ENCODE measurements at places on chromosomes 5 and 9. TPM values are rescaled to one million over a fixed set of nuclear protein-coding genes. Genes with fewer than 3 reads are reported as not detected.

The PDE4D gene
- 23.9 TPM for total RNA-seq

The PRRX2 gene
- 4.9 TPM for total RNA-seq

DNA sequence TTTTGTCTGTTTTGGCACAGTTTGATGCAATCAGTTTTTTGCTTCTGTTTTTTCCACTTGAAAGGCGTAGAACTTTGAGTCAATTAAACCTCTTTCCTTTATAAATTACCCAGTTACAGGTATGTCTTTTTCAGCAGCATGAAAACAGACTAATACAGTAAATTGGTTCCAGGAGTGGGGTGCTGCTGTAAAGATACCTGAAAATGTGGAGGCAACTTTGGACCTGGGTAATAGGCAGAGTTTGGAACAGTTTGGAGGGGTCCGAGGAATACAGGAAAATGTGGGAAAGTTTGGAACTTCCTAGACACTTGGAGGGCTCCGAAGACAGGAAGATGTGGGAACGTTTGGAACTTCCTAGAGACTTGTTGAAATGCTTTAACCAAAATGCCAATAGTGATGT is 2022.2 kb downstream of the MAT2B start:
- H3K36me3 ChIP-seq = no peaks in the 10 kb centered on the region
- no peak overlapping the region for H3K27ac ChIP-seq
- H3K4me3 ChIP-seq = no peak overlapping the region
- H3K27me3 ChIP-seq = no peaks in the 10 kb centered on the region

- no peak for DNase-seq
- H3K4me1 ChIP-seq = peaks cover 20% of the 10 kb centered on the region
- H3K36me3 ChIP-seq = no peaks in the 10 kb centered on the region
- no peaks in the 10 kb centered on the region for H3K27me3 ChIP-seq
- no peak overlapping the region for H3K27ac ChIP-seq
- no peak overlapping the region for H3K4me3 ChIP-seq
Measured at GRCh38 chr9:108549184-108549583, 306.6 kb downstream of the ACTL7B start.

The LMX1B gene
- 0.17 TPM for total RNA-seq

GRCh38 chr9:112819635-112820496 is 69.3 kb downstream of the SNX30 start:
- peaks cover 12% of the 10 kb centered on the region for H3K36me3 ChIP-seq
- H3K4me1 ChIP-seq = peaks cover 37% of the 10 kb centered on the region
- H3K27ac ChIP-seq = peak overlapping the region; percentile 86
- no peak overlapping the region for H3K4me3 ChIP-seq

- peaks cover 7% of the 10 kb centered on the region for H3K4me1 ChIP-seq
- DNase-seq = peak; percentile 59
- H3K27me3 ChIP-seq = peaks cover 8% of the 10 kb centered on the region
- peaks cover 4% of the 10 kb centered on the region for H3K36me3 ChIP-seq
- H3K4me3 ChIP-seq = no peak overlapping the region
- no peak overlapping the region for H3K27ac ChIP-seq
Measured at GRCh38 chr5:178509491-178510057, 80.6 kb downstream of the COL23A1 start.

- H3K27me3 ChIP-seq = no peaks in the 10 kb centered on the region
- no peak for DNase-seq
- H3K4me1 ChIP-seq = no peaks in the 10 kb centered on the region
- no peaks in the 10 kb centered on the region for H3K36me3 ChIP-seq
Measured at GRCh38 chr9:17116400-17116837, 18.4 kb upstream of the CNTLN start.

DNA sequence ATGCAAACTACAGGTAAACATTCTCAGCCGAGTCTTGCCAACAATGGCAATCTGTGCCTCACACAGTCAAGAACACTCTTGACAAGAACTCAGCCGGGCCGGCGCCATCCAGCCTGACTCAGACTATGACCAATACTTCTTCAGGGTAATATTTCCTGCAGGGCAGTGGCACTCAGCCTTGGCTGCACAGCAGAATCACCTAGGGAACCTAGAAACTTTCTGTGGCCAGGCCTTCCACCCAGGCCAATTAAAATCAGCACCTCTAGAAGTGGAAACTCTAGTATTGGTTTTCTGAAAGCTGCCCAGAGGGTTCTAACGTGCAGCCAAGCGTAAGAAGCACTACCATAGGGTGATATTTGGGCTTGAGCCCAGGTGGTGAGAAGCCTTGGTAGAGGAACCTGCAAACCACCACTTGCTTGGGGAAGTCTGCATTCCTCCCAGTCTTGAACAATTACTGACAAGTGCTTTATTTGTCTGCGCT is 120.6 kb downstream of the TTLL11 start:
- peaks cover 7% of the 10 kb centered on the region for H3K4me1 ChIP-seq
- H3K27ac ChIP-seq = no peak overlapping the region
- no peak overlapping the region for H3K4me3 ChIP-seq
- peaks cover 3% of the 10 kb centered on the region for H3K36me3 ChIP-seq
- no peak for DNase-seq

GRCh38 chr5:83964271-83964670 is 243.6 kb upstream of the HAPLN1 start:
- peak overlapping the region; percentile 5 for H3K27ac ChIP-seq
- peaks cover 36% of the 10 kb centered on the region for H3K4me1 ChIP-seq
- peaks cover 7% of the 10 kb centered on the region for H3K36me3 ChIP-seq
- no peak overlapping the region for H3K4me3 ChIP-seq
- H3K27me3 ChIP-seq = no peaks in the 10 kb centered on the region

- no peak for DNase-seq
- no peaks in the 10 kb centered on the region for H3K36me3 ChIP-seq
- H3K4me3 ChIP-seq = no peak overlapping the region
Measured at GRCh38 chr5:125336401-125336800, 590.0 kb upstream of the ZNF608 start.

The SMIM33 gene
- not detected for total RNA-seq

DNA sequence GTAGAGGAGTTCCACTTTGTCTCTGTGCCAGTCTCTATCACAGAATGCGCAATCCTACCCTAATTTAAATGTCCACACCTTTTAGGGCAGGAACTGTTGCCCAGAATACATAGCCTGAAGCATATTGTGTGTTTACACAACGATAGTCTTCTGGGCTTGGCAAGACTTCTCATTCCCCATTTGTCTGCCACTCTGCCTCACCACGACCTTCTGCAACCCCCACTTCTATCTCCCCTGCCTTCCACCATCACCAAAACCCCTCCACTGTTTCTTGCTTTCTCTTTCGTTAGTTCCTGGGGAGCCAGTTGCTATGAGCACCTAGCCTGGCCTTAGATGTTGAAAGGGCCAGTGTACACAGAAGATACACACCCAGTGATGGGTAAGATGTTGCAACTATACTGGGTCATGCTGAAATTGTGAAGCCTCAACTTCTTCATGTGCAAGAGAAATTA is 883 bp upstream of the RNF145 start:
- peak overlapping the region; percentile 87 for H3K4me3 ChIP-seq
- no peaks in the 10 kb centered on the region for H3K27me3 ChIP-seq
- H3K27ac ChIP-seq = peak overlapping the region; percentile 3
- no peaks in the 10 kb centered on the region for H3K36me3 ChIP-seq

The MACIR gene
- 16.9 TPM for total RNA-seq

The RXRA gene
- 28.2 TPM for total RNA-seq

The SLC45A2 gene
- total RNA-seq = not detected

- H3K36me3 ChIP-seq = no peaks in the 10 kb centered on the region
- no peak within 1 kb of the TSS for H3K27ac ChIP-seq
- DNase-seq = peak; percentile 73
- H3K4me1 ChIP-seq = peaks cover 9% of the 10 kb centered on the region
- H3K27me3 ChIP-seq = peaks cover 69% of the 10 kb centered on the region
Measured at GRCh38 chr9:10612641-10613398, at the start of gene PTPRD. PTPRD (minus strand) TSS chr9:10613002.

DNA sequence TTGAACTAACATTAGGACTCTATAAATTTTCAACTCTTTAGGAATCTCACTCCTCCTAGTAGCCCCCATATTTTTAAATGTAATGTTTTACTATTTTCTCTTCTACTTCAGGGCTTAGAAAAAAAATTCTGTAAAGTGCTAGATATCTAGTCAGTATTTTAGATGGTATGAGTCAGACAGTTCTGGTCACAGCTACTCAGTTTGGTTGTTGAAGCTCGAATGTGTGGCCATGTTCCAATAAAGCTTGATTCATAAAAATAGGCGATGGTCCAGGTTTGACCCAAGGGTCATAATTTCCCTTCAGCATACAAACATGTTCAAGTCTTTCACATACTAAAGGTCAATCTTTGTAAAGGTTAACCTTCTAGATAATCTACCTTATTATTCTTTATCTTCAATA is 566.0 kb upstream of the CDH18 start:
- H3K27me3 ChIP-seq = no peaks in the 10 kb centered on the region
- H3K4me1 ChIP-seq = no peaks in the 10 kb centered on the region

The BASP1 gene
- 181 TPM for total RNA-seq

- DNase-seq = no peak
- H3K4me3 ChIP-seq = no peak overlapping the region
- H3K27ac ChIP-seq = peak overlapping the region; percentile 38
- no peaks in the 10 kb centered on the region for H3K27me3 ChIP-seq
- peaks cover 76% of the 10 kb centered on the region for H3K4me1 ChIP-seq
Measured at GRCh38 chr5:154241021-154241420, 50.5 kb downstream of the GALNT10 start.

GRCh38 chr5:9212605-9213004 is 333.3 kb downstream of the SEMA5A start:
- peaks cover 32% of the 10 kb centered on the region for H3K36me3 ChIP-seq
- H3K4me3 ChIP-seq = no peak overlapping the region
- H3K27ac ChIP-seq = no peak overlapping the region
- DNase-seq = no peak
- no peaks in the 10 kb centered on the region for H3K27me3 ChIP-seq

- no peaks in the 10 kb centered on the region for H3K27me3 ChIP-seq
- H3K36me3 ChIP-seq = no peaks in the 10 kb centered on the region
- H3K27ac ChIP-seq = no peak overlapping the region
- no peak overlapping the region for H3K4me3 ChIP-seq
Measured at GRCh38 chr5:109453251-109453650, 43.5 kb upstream of the PJA2 start.

GRCh38 chr5:172118891-172119290 is 69.1 kb downstream of the STK10 start:
- H3K27me3 ChIP-seq = no peaks in the 10 kb centered on the region
- no peak for DNase-seq
- no peak overlapping the region for H3K4me3 ChIP-seq
- peaks cover 33% of the 10 kb centered on the region for H3K4me1 ChIP-seq
- H3K36me3 ChIP-seq = peaks cover 16% of the 10 kb centered on the region

DNA sequence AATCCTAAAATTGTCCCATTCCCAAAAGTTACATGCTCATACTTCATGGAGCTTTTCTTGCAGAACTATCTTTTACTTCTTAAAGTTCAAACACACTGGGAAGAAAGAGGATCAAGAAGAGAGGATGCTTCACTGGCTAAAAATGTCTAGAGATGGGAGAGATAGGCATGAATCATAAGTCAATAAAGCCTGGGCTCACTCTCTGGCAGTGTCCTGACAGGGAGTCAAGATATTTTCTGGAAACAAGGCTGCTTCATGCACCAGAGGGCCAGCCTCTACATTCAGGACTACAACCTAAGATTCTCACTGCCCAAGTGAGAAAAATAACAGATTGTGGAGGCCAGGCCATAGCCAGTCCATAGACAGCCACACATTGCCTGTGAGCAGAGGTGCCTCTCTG is 1358.4 kb downstream of the EFNA5 start:
- no peak for DNase-seq
- no peaks in the 10 kb centered on the region for H3K27me3 ChIP-seq
- no peaks in the 10 kb centered on the region for H3K36me3 ChIP-seq
- peaks cover 4% of the 10 kb centered on the region for H3K4me1 ChIP-seq
- H3K27ac ChIP-seq = no peak overlapping the region
- no peak overlapping the region for H3K4me3 ChIP-seq

GRCh38 chr5:31754358-31754704 is 115.4 kb downstream of the PDZD2 start:
- DNase-seq = no peak
- H3K4me1 ChIP-seq = no peaks in the 10 kb centered on the region
- H3K27ac ChIP-seq = no peak overlapping the region
- H3K27me3 ChIP-seq = peaks cover 12% of the 10 kb centered on the region
- H3K4me3 ChIP-seq = no peak overlapping the region

DNA sequence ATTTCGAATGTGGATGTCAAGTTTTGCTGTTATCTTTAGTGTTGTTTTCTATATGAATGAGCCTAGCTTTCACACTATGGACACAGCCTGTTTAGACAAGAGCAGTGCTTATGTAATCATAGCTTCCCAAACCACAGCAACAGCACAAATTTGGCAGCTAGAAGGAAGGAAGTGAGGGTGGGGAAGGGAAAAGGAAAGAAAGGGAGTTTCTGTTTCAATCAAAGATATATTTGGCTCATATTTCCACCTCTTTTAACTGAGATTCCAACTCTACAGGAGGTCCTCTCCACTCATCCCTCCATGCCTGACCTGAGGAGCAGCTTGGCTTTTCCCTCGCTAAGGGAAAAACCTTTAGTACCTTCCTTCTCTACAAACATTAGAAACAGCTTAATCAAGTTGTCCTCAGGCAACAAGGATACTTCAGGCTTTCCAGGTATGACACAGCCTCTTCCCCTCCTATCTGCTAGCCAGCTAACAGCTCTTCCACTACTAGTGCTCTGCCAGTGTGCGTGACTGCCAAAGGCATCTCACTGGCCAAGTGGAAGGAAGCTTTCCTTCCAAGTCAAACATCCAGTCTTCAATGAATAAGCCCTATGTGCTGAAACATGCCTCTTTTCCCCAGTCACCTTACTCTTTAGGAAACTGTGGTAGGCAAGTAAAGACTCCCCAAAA is 268.6 kb upstream of the PTGER4 start:
- no peaks in the 10 kb centered on the region for H3K27me3 ChIP-seq
- no peak overlapping the region for H3K4me3 ChIP-seq
- DNase-seq = no peak
- H3K27ac ChIP-seq = no peak overlapping the region
- H3K4me1 ChIP-seq = peaks cover 18% of the 10 kb centered on the region
- no peaks in the 10 kb centered on the region for H3K36me3 ChIP-seq

DNA sequence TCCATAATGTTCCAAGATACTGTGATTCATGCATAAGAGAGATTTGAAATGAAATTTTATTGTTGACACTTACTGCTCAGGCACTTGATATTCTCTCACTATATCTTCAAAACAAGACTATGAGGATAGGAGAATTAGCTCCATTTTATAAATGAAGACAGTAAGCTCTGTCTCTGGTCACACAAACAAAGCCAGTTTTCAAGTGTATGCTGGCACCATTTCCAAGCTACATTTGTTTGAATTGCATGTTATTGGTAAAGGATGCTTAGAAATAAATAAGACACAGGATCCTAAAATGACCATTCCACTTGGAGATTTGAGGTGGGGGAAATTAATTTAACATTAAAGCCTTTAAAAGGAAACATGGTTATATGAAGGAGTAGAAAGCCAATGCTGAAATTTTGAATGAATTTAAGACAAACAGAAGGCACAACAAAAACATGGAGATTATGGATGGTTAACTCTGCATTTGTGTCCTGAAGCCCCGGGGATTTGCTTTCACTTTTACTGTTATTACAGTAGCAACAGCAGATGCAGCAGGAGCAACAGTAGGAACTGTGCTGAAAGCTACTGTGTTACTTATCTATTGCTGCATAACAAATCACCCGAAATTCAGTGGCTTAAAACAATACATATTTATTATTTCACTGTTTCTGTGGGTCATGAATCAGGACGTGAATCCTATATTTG is 79.7 kb upstream of the ASTN2 start:
- no peak overlapping the region for H3K4me3 ChIP-seq
- no peaks in the 10 kb centered on the region for H3K36me3 ChIP-seq
- H3K4me1 ChIP-seq = no peaks in the 10 kb centered on the region
- H3K27me3 ChIP-seq = peaks cover 6% of the 10 kb centered on the region

The HAND1 gene
- not detected for total RNA-seq

- no peaks in the 10 kb centered on the region for H3K36me3 ChIP-seq
- H3K27me3 ChIP-seq = no peaks in the 10 kb centered on the region
- no peak overlapping the region for H3K27ac ChIP-seq
- no peak overlapping the region for H3K4me3 ChIP-seq
- no peaks in the 10 kb centered on the region for H3K4me1 ChIP-seq
Measured at GRCh38 chr5:61263072-61263471, 69.0 kb upstream of the ZSWIM6 start.

The MEIKIN gene
- not detected for total RNA-seq

The PCDHA1 gene
- not detected for total RNA-seq

Data from chondrocyte (in vitro differentiated cells).